ENCODE measurements at places on chromosomes 2 and 18. TPM values are rescaled to one million over a fixed set of nuclear protein-coding genes. Genes with fewer than 3 reads are reported as not detected.

DNA sequence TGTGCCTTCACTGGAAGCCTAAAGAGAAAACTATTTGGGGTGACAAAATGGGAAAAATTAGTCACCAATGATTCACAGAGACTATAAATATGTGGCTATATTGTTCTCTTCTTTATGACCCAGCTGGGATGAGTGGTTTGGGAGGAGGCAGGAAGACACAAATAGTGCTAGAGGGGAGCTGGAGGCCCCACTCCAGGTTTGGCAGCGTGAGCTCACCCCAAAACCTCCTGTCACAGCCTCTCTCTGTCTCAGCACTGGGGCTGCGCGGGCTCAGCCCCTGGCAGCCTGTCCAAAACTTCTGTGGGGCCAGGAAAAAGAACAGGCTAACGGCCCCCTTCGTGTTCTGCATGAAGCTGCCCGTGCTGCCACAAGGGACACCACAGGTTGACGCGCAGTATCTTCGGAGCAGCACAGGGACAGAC lies 73.2 kb upstream of the LCLAT1 start:
- DNase-seq, result no peak

- no peak for DNase-seq
Measured at GRCh38 chr2:85273738-85274731, 53.8 kb downstream of the TGOLN2 start.

- no peak for DNase-seq
Measured at GRCh38 chr2:8015848-8016600, 665.8 kb upstream of the ID2 start.

DNA sequence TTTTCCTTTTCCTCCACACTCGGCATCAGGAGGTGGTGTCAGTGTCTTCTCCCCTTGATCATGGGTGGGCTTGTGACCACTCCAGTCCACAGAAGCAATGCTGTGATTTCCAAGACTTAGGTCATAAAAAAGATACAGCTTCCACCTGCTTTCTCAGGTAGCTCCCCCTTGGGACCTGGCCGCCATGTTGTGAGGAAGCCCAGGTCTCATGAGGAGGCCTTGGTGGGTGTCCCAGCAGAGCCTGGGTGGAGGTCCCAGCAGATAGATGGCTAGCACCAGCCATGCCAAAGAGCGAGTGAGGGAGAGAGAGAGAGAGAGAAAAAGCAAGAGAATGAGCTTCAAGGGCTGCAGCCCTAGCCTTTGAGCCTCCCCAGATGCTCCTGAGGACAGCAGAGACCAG lies 16.0 kb downstream of the SLC66A2 start:
- no peak for DNase-seq

Gene TXNDC2
- not detected for polyA plus RNA-seq

DNA sequence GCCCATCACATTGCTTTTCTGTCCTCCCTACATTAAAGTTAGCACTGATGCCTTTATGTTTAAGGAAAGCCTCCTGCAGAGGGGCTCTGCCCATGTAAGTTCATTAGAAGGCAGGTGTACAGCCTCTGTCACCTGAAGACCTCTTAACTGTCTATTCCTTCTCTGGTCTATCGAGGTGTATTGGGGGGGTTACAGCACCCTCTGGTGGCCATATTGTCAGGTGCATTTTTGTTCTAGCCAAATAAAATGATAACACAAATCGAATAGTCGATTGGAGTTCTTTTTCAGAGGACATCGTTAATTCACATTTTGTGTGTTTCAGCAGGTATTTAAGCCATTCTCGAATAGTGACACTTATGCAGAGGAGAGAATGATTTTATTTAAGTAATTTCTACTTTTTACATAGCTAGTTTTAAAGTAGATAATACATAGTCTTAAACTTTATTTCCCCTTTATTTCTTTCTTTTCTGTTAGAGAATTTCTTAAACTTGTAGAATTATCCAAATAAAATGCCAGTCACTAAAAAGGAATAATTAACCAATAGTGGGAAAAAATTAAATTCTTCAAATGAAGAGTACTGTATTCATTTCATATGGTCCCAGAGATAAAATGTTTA lies 136.8 kb downstream of the NEDD4L start:
- DNase-seq, result no peak

DNA sequence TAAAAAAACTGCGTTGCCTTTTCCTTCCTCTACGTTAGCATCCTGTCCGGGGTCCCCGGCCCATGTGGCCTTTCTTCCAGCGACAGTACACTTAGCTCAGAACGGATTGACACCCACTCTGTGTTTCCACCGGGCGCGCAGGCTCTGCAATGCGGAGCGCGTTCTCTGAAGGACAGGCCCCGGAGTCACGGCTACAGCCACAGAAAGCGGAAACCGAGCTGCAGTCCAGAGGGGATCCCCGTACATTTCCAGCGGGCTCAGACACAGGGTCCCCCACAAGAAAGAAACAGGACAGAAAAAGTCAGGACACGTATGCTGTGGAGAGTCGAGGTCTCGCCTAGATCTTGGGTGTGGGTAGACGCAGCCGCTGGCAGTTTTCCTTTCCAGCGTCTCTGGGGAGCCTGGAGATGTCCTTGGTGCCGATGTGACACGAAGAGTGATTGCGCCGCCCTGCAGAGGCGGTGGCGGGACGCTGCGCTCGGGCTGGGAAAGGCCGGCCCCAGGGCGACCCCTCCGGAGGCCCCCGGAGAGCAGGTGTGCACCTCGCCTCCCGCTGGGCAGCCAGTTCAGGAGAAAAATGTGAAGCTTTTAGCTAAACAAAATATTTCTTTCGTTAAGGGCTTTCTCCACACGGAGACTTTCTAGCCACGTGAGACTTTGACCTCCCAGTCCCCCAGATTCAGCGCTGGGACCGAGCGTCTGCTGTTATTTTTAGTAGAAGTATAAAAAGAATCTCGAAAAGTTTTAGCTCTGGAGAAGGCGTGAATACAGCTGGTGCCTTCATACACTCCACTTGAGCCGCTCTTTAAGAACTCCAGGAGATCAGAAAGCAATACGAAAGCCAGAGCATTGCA lies 1.3 kb upstream of the ACKR3 start:
- DNase-seq, result peak; percentile 73

Gene DAW1
- polyA plus RNA-seq, result not detected

- DNase-seq, result no peak
Measured at GRCh38 chr2:64639691-64640090, 14.0 kb downstream of the SERTAD2 start.

Gene TRIM43
- not detected for polyA plus RNA-seq

DNA sequence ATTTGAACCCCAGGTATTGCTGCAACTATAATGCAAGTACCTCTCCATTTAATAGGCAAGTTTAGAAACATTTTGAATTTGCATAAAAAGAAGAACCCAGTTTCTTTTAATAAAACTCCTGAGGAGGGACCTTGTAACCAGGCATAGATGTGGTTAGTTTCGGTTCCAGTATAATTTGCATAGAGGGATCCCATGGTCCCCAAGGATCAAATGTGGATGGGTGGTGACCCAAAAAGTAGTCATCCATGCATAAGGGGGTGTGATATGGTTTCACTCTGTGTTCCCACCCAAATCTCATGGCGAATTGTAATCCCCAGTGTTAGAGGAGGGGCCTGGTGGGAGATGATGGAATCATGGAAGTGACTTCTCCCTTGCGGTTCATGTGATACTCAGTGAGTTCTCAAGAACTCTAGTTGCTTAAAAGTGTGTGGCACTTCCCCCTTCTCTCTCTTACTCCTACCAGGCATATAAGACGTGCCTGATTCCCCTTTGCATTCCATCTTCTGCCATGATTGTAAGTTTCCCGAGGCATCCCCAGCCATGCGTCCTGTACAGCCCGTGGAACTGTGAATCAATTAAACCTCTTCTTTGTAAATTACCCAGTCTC lies 40.2 kb upstream of the SKA1 start:
- DNase-seq, result no peak

GRCh38 chr18:60022671-60023276 lies 123.0 kb downstream of the PMAIP1 start:
- DNase-seq, result no peak

Gene CYP1B1
- 4.5 TPM for polyA plus RNA-seq

GRCh38 chr2:138727956-138728355 lies 52.2 kb downstream of the NXPH2 start:
- no peak for DNase-seq

Gene CD207
- 0.11 TPM for polyA plus RNA-seq

DNA sequence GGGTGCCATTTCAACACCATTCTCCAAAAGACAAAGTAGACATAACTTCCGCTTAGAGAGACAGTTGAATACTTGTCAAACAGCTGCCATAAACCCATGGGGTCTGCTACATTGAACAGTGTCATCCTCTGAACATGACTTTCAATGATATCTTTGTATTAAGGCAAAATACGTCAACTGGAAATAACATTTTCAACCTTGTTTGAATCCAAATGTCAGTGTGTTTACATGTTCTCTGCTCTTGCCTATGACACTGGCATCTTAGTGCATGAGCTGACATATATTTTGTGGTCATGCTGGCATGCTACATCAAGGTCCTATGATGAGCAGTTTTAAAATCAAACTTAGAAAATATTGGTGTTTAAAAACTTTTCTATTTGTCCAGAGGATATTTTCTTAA lies 1548.1 kb upstream of the LRRTM1 start:
- DNase-seq, result no peak

Gene ARHGEF33
- 0.53 TPM for polyA plus RNA-seq

Gene MFSD6
- polyA plus RNA-seq, result 5.3 TPM

- DNase-seq, result no peak
Measured at GRCh38 chr18:79750980-79751571, 46.7 kb upstream of the KCNG2 start.

Gene PTPRN
- 58.3 TPM for polyA plus RNA-seq

DNA sequence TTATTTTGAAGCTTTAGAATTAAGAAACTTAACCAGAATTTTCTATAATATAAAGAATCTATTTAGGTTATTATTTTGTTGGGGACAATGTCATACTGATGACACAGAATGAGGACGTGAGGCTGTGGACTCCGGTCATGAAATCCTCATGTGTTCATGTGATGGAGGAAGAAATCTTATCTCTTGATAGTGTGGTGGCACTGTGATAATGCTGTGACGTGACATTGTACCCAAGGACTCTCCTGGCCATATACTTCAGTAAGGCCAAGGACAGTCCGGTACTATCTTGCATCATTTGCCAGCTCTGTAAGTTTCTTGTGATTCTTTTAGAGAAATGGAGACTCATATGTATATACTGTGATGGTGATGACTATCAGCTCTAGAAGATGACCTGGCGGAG lies 59.1 kb downstream of the SLC9A2 start:
- no peak for DNase-seq

Gene CYP27C1
- 0.04 TPM for polyA plus RNA-seq

Gene ABCB6
- 26.4 TPM for polyA plus RNA-seq

DNA sequence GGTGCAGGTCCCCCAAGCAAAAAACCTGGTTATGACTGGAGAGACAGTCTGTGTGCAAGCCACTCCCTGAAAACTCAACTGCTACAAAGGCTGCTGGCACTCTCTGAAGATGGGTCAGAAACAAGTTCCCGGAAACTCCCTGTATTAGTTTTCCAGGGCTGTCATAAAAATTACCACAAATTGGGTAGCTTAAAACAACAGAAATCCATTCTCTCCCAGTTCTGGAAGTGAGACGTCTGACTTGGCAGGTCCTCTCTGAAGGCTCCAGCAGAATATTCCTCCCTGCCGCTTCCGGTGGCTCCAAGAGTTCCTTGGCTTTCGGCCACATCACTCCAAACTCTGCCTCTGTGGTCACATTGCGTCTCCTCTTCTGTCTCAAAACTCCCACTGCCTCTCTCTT lies 30.1 kb upstream of the SERPINE2 start:
- DNase-seq, result no peak

DNA sequence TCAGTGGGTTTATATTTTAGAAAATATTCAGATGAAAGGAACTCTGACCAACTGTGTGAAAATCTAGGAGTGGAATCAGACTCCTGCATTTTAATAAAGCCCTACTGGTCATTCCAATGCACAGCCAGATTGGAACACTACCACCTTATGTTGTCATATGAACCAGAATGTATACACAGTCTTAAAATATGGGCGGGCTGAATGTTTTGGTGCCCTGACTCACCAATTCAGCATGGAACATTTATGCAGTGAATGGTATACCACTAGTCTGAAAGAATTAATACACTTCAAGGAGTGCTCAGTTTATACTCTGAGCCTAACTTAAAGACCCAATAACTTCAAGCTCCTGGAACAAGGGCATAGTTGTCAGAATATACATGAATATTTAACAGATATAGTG lies 280.9 kb upstream of the TCF4 start:
- no peak for DNase-seq

Gene AMMECR1L
- polyA plus RNA-seq, result 6.3 TPM

DNA sequence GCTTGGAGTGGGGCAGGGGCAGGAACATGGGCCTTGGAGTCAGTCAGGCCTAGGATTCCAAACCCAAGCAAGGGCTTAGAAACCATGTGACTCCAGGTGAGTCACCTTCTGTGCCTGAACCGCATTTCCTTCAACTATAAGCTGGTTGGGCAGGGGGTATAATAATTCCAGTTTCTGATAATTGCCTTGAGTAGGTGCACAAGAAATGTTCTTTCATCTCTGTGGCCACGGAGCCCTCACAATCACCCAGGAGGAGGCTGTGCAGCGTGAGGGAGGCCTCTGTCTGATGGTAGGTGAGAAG lies 112.1 kb upstream of the HAAO start:
- DNase-seq, result no peak

DNA sequence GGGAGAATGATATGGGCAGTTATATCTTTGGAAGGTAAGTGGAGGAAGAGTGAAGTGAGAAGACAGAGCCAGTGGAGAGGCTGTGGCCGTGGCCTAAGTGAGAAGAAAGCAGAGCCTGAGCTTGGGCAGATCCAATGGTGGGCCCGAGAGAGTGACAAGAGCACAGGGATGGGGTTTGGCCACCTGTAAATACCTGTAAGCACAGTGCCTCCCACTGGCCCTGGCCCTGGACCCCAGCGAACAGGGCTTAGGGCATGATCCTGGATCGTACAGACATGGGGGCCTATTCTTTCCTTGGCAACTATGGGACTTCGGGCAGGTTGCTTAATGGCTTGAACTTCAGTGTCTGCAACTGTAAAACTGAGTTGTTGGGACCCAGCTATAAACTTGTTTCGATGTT lies 44.1 kb downstream of the MTCL1 start:
- DNase-seq, result no peak

Gene LONRF2
- polyA plus RNA-seq, result 2.0 TPM
